ENCODE measurements at places on chromosomes 1 and 21.
A peak's percentile ranks its signal among the peaks of the same experiment; 100 is the strongest.

DNA sequence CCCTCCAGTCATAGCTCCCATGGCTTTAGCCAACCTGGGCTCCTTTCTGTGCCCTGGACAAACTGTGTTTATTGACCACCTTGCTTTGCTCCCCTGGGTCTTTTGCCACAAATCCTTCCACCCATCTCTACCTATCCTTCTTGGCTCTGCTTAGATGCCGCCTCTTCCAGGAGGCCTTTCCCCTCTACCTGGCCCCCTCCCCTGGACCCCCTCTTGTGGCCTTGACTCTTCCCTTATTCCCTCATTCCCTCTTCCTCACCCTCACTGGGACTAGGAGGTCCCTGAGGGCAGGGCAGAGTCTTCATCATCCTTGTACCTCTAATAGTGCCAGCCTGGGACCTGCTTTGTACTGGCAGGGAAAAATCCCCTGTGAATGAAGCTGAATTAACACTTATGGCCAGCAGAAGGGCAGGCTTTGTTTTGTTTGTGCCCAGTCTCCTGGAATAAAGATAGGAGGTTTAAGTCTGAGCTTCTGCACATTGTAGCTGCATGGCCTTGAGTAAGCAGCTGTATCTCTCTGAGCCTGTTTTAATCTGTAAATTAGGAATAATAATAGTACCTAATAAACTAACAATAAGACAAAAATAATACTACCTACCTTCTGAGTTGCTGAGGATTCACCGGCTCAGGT is 13.7 kb downstream of the PTPRU start:
- no peak for DNase-seq

GRCh38 chr1:221442056-221442455 is 299.8 kb downstream of the DUSP10 start:
- DNase-seq = no peak

DNA sequence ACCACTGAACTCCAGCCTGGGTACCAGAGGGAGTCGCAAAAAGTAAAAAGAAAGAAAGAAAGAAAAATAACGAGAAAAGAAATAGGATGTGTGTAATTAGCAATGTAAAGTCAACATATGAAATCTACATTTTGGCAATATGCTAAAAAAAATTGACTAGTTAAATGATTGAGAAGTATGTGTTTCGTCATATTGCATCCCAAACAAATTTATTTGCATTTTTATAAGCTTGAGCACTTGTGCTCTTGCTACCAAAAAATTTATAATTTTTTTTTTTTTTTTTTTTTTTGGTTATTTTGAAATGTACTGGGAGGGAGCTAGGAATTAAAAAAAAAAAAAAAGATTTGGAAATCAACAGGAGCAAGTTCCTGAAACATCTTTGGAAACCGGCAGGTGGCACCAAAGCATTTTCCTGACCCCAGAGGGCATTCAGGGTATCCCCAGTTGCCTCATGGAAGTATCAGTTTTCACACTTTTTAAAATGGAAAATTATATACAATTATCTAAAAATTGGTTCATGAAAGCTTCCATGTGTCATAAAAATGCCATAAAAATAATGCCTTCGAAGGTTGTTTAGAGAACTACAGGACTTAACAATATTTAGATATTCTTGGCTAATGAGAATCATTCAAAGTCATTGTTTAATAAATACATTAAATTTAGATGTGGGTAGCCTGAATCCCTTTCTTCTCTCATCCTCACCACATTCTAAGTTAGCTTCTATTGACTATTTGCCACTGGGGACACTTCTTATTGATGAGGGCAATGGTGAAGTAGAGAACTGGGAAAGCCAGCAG is 4.8 kb upstream of the HEATR1 start:
- DNase-seq = peak; percentile 36

DNA sequence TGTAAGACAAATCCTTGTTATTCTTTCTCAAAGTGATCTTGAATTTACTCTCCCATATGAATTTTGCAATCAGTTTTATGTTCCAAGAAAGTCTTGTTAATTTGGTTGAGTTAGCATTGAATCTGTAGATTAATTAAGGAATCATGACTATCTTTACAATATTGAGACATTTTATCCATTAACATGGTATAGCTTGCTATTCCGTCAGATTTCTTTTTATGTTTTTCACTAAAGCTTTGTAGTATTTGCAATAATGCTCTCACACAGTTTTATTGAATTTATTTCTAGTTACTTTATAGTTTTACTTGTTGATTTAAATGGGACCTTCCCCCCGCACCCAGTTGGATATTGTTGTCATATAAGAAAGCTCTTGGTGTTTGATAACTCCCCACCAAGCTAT is 5.8 kb upstream of the EDARADD start:
- no peak for DNase-seq

DNA sequence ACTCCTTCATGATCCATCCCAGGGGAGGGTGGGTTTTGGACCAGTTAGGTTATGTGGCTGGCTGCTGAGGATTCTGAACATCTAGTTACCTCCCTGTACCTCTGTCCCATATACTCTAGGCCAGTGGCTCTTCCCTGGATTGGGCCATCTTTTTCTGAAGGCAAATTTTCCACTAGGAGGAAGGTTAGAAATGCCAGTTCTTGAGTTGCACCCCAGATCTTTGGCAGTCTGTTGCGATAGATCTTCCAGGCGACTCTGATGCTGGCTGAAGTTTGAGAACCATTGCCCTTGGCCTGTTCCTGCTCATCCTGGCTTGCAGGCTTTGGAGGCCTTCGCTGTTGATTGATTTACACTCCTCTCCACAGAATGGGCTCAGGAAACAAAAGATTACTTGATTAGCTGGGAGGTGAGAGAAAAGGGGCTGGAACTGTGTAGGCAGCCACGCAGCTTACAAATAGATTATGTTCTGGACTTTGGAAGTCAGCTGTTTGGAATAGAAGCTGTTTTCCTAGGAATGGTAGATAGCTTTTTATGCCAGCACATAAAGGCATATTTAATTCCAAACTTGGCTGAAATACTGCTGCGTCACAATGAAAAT is 110.1 kb downstream of the MRPS6 start:
- no peak for DNase-seq

- DNase-seq = no peak
Observed at GRCh38 chr1:43165765-43166164, 6.3 kb downstream of the EBNA1BP2 start.

DNA sequence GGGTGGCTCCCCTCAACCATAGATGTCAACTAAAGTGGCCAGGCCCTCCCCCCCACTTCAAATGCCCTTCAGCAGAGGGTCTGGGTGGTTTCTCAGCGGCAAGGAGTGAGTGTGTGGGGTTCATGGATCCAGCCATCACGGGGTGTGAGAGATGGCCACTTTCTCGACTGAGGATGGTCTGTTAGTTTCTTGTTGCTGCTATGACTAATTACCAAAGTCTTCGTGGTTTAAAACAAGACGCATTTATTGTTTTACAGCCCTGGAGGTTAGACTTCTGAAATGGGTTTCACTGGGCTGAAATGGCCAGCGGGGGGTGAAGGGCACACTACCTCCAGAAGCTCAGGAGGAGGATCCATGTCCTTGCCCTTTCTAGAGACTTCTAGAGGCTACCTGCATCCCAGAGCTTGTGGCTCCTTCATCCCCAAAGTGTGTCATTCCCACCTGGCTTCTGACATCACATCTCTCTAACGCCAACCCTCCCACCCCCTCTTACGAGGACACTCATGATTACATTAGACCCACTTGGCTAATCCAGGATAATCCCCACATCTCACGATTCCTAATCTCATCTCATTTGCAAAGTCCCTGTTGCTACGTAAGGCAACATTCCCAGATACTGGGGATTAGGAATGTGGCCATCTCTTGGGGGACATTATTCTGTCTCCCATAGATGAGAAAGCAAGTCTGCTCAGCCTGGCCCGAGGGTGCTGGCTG is 53.0 kb downstream of the EPHB2 start:
- DNase-seq = no peak

GRCh38 chr1:21342961-21343838 is 52.9 kb upstream of the ECE1 start:
- no peak for DNase-seq

GRCh38 chr1:28981210-28981609 is 66.8 kb downstream of the EPB41 start:
- DNase-seq = no peak

Data from RPMI8226 (cell line).